ENCODE measurements at places on chromosomes 2 and 18. TPM values are rescaled to one million over a fixed set of nuclear protein-coding genes. Genes with fewer than 3 reads are reported as not detected.

- no peak for DNase-seq
Observed at GRCh38 chr2:190547886-190548285, 13.4 kb upstream of the NEMP2 start.

Gene TMEM182
- polyA plus RNA-seq, result 7.7 TPM

GRCh38 chr18:46718501-46719341, 38.1 kb downstream of the ST8SIA5 start:
- no peak for DNase-seq

DNA sequence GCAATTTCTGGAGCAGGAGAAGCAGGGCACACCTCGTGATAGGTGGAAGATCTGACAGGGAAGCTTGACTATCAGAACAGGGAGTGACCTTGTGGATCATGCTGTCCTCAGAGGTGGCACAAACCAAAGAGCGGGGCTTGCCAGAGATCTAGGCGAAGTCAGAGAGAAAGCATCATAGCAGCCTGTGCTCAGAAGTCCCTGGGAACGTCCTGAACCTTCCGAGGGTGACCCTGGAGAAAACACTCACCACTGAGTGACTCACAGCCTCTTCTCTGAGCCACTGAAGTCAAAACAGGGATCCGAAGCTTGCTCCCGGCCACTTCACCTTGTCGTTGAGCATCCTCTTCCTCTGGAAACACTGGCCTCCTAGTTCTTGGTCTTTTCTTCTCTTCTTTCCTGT, 56.7 kb downstream of the IL1R2 start:
- DNase-seq, result no peak
